ENCODE measurements at places on chromosomes 6 and 20.

DNA sequence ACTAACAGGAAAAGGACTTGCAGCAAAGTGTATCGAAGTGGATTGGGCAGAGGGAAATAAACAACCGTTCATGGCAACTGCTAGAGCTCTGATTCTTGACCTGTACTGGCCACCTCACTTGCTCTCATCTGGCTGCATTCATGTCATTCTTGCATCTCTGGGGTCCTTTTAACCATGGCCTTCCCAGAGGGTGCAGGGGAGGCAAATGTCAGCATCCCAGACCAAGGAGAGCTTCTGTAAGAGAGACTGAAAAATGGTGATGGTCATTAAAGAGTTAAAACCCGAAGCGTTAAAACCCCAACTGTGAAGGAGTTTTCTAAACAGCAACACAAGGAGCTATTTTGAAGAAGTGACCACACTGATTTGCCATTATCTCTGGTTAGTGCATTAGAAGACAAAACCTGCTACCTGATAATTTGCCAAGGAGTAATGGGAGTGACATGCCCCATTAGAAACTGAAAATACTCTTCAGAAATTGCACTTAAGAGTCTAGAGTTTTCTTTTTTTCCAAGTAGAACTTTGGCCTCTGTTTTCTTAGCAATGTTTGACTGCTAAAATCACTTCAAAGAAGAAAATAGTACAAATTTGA, 62.4 kb downstream of the APCDD1L start:
- DNase-seq, result no peak

DNA sequence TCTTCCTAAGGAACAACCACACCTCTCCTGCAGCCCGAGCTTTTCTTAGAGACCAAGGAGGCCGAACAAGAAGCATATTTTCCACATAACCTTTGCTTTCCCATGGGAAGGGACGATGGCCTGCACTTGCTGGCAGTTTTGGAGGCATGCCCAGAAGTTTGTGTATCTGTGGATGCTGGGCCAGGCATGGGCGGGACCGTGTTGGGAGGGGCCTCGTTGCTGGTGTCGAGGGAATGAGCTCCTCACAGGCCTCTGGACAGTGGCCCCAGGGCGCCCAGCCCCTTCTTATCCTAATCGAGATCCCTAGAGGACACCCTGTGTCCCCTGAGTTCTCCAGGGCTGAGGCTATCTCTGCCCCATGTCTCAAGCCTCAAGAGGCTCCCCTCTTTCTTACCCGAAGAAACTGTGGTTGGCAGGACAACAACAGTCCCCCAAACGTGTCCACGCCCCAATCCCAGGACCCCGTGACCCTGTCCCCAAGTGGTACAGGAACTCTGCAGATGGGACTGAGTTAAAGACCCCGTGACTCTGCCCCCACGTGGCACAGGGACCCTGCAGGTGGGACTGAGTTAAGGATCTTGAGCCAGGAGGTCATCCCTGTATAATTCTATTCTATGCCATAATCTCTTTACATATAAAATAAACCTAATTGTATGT, 99.5 kb upstream of the BHLHE23 start:
- DNase-seq, result no peak

GRCh38 chr6:1387538-1387875, 1.9 kb upstream of the FOXF2 start:
- no peak for DNase-seq

GRCh38 chr20:24863356-24863755, 85.7 kb upstream of the CST7 start:
- DNase-seq, result no peak

DNA sequence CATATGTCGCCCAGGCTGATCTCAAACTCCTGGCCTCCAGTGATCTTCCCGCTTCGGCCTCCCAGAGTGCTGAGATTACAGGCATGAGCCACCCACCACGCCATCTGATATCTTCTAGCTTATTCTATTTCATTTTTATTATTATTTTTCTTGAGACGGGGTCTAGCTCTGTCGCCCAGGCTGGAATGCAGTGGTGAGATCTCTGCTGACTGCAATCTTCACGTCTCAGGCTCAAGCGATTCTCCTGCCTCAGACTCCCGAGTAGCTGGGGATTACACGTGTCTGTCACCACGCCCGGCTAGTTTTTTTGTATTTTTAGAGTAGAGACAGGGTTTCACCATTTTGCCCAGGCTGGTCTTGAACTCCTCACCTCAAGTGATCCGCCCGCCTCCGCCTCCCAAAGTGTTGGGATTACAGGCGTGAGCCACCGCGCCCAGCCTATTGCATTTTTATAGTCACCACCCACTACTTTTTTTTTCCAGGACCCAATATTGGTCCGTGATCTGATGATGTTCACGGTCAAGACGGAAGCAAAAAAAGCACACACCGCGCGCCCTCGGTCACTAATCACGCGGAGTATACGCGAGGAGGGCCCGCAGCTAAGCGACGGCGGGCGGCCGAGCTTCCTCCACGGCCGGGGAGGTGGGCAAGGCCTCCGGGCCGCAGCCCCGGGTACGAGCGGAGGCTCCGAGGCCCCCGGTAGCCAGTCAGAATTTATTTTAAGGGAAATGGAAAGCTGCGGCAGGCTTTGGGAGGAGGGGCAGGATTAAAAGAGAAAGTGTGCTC, 1.1 kb upstream of the LSM14B start:
- no peak for DNase-seq

- peak; percentile 81 for DNase-seq
Measured at GRCh38 chr6:17971128-17972073, 16.0 kb downstream of the KIF13A start.

DNA sequence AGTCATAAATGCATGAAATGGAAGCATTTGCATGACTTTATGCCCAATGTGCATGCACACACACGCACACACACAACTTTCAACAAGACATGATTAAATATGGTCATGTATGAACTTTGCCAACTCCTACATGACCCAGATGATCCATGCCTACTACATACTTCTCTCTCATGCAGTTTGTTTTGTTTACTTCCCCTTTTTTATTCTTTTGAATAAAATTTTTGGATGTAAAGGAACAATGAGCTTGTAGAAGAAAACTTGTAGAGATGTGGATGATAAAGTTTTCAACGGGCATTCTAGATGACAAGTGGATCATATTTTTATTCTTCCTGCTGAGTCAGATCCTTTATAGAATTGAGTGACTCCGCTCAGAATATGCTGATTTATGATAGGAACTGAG, 50.8 kb upstream of the AIG1 start:
- DNase-seq, result no peak

- DNase-seq, result no peak
Measured at GRCh38 chr20:21623074-21623780, 82.2 kb upstream of the PAX1 start.

DNA sequence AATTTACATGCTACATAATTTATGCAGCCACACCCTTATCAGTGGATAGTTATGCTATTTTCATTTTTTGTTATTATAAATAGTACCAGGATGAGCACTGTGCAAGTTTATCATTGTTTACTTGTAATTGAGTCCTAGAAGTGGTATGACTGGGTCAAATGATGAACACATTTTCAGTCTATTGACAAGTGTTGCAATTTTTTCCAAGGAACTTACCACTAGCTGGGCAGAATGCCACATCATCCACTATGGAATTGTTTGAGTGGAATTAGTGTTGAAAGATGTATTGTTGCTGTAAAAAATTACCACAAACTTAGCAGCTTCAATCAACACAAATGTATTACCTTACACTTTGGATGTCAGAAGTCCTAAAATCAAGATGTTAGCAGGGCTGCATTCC, 38.1 kb upstream of the OPN5 start:
- no peak for DNase-seq

DNA sequence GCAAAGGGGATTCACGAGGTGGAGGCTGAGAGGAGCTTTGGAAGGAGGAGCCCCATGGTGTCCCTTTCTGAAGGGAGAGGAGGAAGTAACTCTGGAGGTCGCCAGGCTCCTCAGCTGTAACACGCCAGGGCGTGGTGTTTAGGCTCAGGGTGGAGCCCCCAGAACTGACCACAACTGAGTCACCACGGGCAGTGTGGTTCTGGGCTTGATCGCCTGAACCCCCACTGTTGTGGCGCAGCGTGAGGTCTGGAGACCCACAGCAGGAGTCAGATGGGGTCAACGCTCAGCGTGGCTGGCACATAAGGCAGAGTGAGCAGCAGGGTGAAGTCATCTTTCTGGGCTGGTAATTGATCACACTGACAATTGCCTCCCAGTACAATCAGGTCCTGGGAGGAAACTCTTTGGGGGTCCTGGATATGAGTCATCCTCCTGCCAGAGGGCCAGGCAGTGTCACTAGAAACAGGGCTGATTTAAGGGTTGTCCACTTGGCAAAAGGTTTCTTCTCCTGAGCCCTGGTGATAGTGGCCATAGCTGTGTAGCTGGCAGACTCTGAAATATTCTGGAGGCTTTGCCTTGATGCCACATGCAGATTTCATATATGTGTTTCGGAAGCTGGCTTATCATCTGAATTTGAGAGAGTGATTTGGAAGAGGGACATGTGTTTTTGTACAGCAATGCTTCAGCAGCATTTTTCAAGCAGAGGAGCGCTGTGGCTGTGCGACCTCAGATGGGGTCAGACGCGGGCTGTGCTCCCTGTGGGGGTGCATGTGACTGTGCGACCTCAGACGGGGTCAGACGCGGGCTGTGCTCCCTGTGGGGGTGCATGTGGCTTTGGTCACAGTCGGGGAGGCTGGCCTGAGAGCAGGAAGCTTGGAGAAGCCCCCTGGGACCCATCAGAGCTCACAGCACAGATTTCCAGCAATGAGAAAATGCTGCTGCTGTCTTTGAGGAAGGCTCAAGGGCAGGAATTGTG, 50.0 kb downstream of the SYNJ2 start:
- DNase-seq, result peak; percentile 46

DNA sequence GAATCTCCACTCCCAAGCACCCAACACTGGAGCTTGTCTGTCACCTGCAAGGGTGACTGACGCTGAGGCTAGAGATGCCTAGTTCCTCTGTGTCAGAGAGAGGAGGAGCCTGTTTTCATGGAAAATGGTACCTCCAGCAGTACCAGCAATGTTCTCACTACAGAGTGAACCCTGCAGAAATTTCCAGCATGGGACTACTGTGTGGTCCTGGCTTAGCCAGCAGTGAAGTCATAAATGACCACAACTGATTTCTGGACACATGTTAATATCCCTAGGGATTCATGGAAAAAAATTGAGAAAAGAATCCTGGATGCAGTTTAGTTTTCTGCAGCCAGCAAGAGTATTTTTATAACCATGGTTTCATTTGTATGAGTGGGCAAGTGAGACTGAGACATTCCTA, 468.1 kb downstream of the CD83 start:
- DNase-seq, result no peak

GRCh38 chr6:3294396-3294795, 35.6 kb downstream of the PSMG4 start:
- no peak for DNase-seq

DNA sequence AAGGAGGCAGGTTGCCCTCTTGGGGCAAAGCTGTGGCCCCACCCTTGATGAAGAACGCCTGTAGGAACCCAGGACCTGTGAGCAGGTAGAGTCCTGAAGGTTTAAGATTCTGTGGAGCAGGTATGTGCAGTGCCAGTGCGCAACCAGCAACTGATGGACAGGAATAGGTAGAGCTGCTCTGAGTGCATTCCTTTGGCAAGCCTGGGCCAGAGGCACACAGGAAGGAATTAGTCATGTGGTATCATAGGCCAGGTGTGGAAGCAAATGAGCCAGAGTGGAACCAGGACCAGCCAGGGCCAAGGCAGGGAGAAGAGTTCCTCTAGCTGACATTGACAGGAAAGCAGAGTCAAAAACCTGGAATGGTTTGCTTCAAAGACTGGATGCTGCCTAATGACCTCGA, 1.4 kb upstream of the KHDC1 start:
- DNase-seq, result no peak

GRCh38 chr6:166866839-166867637, 89.3 kb downstream of the RNASET2 start:
- no peak for DNase-seq
